ENCODE measurements at places on chromosomes 11 and 22.

DNA sequence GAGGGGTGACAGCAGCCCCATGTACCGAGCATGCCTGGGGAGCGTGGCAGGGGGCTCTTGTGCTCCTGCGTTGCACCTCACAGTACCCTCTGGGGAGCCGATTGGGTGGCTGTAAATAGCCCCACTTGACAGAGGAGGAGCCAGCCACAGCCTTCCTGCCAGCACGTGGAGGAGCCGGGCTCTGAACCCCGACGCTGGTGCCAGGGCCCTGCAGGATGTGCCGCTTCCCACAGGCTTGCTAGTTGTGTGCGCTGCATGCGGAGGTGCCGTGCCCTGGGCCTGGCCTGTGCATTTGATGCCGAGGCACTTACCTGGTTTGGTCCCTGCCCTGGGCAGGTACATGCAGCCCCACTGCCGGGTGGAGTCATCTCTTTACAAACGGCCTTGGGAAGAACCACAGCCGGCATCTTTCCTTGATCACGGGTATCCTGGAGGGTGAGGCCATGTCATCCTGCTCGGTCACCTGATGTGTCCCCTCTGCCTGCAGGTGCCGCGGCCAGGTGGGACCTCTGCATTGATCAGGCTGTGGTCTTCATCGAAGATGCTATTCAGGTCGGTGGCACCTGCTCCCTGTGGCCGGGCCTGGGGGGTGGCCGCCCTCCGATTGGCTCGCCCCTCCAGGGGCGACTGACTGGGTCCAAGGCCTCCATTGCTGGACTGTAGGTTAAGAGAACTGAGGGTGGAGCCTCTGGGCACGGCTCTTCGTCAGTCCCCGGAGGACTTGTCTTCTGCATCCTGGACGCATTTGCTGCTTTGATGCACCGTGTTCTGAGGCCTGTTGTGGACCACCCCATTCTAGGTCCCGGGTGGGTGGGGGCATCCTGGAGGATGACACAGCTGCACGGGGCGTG lies 5.0 kb downstream of the TPCN2 start:
- DNase-seq = no peak

DNA sequence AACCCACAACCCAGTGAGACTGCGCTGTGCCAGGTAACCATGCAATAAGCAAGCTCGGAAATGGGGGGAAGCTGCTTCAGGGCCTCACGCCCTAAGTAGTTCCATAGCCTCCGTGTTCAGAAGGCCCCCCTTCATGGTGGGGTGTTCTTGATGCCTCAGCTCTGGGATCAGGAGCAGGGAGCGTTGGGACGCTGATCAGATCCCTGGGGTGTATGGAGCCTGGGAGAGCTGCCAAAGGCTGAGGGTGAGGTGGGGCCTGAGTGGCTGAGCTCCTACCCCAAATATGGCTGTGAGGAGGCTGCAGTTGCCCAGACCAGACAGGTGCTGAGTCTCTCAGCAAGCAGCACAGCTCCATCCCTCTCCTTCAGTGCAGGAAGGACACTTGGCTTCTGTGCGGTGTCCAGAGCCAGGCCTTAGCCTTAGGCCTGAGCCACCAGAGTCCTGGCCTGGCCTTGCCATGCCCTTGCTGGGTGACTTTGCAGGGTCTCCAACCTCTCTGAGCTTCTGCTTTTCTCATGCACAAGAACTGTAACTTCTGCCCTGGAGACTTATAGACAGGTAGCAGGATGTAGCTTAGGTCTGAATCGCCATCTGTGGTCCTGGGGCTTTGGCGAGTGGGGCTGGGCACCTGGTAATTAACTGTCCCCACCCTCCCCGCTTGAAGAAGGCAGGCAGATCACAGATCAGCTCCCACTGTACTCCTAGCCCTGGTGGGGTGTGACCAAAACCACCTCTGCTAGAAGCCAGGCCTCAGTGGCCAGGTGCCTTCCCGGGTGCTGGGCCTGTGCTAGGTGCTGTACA lies 5.3 kb downstream of the MMP11 start:
- DNase-seq = no peak

- no peak for DNase-seq
Measured at GRCh38 chr11:60594998-60595642, 79.9 kb downstream of the MS4A13 start.

- no peak for DNase-seq
Measured at GRCh38 chr22:42490243-42490832, 29.3 kb downstream of the RRP7A start.

GRCh38 chr22:31872209-31872608 lies 72.1 kb upstream of the YWHAH start:
- DNase-seq = no peak

GRCh38 chr11:57140568-57140967 lies 41.2 kb upstream of the LRRC55 start:
- no peak for DNase-seq

- no peak for DNase-seq
Measured at GRCh38 chr11:35103366-35104208, 35.4 kb upstream of the CD44 start.

GRCh38 chr11:111819161-111819828 lies 52.1 kb downstream of the ALG9 start:
- no peak for DNase-seq

DNA sequence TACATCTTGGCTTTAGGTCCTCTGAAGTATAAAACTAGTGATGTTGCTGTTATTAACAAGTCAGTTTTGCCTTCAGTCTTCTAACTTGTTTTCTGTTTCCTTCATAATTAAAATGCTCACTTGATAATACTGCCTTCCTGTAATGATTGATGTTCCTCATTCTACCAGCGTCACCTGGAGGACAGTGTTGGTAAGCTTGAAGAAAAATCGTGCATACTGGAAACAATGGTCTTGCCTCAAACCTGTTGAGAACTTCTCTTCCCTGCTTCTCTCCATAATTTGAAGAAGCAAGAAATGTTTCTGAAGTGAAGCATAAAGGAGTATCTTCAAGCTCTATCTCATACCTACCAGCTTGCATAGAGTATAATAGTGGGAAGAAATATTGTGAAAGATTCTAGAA lies 3.0 kb downstream of the YWHAH start:
- peak; percentile 25 for DNase-seq

DNA sequence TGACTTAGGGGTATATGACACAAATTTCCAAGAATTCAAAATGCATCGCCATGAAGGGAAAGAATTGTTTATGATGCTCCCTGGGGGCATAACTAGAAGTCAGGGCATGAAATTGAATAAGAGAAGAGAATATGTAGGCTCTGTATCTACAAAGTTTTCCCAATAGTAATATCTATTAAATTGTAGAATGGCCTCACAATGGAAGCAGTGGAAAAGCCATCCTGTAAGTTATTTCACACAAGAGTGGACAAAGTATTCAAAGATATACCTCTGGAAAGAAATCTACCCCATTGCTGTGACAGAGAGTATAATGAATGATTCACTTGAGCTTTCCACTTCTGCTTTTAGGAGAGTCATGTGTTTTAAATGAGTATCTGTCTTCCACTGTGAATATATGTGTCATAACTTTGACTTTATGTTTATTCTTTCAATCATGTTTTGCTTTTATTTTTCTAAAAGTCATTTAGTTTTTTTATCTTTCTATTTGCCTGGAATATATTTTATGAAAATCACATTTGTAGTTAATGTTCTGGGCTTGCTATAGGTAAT lies 65.7 kb upstream of the DDI1 start:
- no peak for DNase-seq

- no peak for DNase-seq
Measured at GRCh38 chr11:75152651-75153427, 1.9 kb downstream of the SLCO2B1 start.

DNA sequence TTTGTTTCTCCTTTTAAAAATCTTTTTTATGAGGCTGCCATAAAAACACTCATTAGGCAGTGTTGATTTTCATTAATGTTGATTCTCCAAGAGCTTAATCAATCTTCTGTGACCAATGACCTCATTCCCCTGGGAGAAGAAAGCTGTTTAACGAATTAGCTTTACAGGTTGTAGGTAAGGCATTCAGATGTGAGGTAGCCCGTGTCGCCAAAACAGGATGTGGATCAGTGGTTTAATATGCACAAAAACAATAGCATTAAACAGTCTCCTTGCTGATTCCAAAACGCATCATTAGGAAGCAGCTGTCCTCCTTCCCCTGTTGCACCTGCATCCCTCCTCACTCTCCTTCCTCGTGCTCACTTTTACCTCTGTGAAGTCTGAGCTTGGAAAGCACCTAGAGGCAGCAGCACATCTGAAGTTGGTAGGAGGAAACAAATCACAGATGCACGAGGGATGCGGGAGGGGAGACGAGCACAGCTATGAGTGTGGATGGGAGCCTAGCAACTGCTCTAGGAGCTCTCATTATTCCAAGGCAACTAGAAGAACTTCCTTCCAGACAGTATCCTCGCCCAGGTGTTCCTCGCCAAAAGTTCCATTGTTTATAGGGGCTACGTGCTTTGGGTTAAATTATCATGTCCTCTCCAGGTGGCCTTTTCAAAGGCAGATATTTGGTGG lies 179.4 kb upstream of the SNX19 start:
- no peak for DNase-seq
